ENCODE measurements at places on chromosomes 1 and 21.

- no peak for DNase-seq
Measured at GRCh38 chr1:113283914-113284313, 106.4 kb upstream of the MAGI3 start.

GRCh38 chr1:243850202-243850451 is at the start of gene AKT3:
TSS of gene AKT3 (minus strand) at chr1:243850243. CDS start at chr1:243843170, 7,073 bp downstream.
- DNase-seq: peak; percentile 94

- no peak for DNase-seq
Measured at GRCh38 chr1:114176366-114176765, 22.7 kb upstream of the SYT6 start.

DNA sequence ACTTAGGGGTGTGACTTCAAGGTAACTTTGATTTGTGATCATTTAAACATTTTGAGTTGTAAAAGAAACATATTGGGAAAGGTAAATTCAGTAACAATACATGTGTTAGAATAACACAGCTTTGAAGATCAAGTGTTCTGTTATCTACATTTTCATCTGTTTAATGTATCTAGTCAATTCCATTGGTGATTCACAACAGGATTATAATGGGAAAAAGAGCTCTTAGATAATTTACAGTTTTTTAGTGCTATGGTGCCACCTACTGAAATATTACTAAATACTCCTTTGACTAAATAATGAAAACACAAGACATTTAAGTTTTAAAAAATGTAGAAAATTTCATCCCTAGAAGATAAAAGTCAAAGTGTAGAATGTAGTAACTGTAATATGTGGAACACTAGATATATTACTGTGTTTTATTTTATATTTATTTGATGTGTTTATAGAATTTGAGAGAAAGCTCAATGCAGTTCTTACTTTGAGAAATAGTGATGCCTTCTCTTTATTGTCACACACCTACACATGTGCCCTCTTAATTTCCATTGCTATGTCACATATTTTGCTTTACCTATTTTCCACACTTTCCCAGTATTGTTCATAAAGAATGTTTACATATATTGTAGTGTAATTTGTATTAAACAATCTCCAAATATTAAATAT is 47.4 kb downstream of the PTPRC start:
- DNase-seq: peak; percentile 66

GRCh38 chr21:16767201-16767600 is 745.6 kb upstream of the CXADR start:
- no peak for DNase-seq

DNA sequence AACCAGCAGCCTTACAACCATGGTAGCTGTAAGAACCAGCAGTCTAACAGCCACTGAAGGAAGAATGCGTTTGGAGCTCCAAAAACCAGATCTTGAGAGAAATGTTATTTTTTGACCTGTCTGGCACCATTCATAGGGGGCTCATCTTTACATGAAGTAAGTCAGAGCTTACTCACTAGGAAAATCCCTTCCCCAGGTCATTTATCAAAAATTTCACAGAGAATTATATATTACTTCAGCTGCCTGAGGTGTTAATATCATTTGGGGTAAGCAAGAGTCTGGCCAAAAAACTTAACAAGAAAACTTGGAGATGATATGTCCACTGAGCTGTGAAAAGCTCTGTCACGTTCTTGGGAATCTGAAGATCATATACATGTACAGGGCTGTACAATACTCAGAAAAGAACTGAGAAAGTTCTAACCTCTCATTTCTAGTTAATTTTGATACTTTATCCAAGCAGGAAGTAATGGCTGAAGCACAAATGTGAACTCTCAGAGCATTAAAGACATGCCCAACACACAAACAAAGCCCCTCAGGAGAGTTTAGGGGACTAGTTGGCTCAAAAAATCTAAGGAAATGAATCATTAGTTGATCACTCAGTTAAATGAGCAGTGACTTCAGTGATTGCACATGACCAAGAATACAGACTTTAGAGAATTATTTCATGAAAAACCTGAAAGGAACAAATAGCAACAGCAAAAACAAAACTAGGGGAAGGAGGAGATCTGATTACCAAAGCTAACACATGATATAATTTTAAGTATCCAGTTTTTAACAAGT is 681.1 kb downstream of the LTN1 start:
- DNase-seq: peak; percentile 32

DNA sequence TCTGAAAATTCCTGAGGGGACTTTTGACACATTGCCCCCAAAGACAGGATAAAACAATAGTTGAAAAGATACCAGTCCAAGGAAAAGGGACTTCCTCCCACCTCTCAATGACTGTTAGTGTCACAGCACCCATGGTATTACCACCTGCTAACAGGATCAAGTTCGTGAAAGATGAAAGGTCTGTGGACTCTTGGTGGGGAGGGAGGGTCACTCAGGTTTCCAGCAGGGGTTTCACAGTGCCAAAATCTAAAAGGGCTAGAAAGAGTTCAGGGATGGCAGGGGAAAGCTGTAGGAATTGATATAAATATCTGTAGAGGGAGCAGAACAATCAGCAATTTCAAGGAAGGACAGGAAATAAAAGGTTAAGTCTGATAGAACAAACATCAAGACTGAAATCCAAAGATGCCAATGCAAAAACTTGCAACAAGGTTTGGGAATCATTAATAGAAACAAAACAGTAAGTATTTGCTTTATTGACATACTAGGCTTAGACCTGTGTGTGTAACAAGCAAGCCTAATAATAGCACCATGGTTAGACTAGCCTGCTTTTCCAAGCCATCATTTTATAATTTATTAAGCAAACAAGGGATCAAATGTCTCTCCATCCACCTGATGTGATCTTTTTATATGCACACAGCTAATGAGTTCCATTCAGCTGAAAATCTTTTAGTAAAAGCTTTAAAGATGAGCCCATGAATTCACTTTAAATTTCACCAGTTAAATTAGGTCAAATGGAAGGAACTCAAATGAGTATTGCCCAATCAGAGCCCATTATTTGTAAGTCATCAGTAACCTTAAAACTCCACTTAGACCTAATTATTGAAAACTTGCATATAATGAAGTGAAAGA is 3.7 kb downstream of the MCL1 start:
- DNase-seq: no peak

DNA sequence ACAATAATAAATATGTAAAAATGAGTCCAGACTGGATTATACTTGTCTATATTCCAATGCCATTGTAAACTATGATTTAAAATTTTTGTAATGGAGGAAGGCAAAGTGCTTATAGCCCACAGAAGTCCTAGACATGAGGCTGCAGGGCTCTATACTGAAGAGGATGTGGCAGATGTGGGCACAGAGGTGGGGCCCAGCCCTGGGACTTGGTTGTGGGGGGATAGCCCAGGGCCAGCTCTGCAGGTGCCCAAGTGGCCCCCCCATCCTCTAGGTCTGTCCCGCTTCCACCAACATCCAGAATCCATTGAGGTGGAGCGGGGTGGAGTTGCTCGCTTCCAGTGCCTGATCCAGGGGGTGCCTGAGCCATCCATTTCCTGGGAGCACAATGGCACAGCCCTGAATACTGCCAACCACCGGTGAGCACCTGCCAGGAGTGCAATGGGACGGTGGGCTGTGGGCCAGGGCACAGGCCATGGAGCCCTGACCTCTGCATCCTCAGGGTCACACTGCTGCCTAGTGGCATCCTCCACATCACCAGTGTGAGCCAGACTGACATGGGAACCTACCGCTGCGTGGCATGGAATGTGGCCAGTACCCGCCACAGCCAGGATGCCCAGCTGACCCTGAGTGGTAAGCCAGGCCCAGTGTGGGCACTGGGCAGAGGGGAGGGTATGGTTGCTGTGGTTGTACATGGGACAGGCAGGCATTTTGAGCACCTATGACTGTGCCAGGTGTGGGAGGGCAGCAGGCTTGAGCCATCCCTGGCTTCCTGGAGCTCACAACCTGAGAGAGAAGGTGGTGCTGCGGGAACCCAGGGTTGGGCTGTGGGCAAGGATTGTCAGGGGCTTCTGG is 21.0 kb downstream of the SLC27A3 start:
- DNase-seq: no peak

GRCh38 chr1:82778612-82779011 is 977.9 kb downstream of the ADGRL2 start:
- DNase-seq: no peak

DNA sequence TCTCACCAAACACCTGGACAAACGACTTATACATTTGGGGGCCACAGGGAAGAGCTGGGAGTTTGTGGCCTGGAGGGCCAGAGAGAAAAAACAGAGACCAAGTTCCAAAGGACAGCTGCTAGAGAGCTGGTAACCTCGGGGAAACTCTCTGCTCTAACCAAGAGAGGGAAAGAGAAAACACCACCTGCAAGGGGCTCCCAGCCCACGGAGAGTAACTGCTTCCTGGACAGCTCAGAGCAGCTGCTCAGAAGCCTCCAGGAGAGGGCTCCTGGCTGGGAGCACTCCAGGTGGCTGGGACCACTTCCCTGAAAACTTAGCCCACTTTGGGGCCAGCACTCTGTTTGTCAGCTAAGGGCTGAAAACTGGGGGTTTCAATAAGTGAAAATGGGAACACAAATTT is 154.8 kb upstream of the GRIK3 start:
- DNase-seq: no peak

- DNase-seq: no peak
Measured at GRCh38 chr1:97632776-97633175, 288.1 kb downstream of the DPYD start.

DNA sequence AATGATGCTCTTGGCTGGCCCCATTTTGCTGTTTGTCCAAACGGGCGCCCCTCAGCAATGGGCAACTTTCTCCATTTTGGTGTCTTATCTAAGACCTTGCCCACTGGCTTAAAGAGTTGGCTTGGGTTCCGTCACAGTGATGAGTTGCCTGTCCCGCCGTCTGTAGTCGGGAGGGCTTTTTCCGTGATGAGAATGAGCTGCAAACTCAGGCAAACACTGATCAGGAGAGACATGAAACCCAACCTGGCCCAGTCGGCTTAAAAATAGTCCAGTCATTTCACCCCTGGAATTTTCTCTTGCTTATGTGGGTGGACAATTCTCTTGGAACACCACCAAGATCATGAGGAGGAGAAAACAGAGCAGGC is 79.3 kb downstream of the ST6GALNAC3 start:
- DNase-seq: no peak

DNA sequence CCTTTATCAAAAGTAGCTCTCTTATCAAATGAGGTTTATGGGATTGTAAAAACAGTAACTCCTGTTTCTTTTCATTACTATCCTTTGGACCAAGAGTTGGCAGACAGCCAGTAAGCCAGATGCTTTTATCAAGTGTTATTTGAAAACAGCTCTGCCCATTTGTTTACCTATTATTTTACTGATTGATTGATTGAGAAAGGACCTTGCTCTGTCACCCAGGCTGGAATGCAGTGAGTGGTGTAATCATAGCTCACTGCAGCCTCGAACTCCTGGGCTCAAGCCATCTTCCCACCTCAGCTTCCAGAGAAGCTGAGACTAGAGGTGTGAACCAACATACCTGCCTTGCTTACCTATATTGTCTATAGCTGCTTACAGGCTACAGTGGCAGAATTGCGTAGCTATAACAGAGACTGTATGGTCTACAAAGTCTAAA is 3.6 kb downstream of the PRKAB2 start:
- no peak for DNase-seq

DNA sequence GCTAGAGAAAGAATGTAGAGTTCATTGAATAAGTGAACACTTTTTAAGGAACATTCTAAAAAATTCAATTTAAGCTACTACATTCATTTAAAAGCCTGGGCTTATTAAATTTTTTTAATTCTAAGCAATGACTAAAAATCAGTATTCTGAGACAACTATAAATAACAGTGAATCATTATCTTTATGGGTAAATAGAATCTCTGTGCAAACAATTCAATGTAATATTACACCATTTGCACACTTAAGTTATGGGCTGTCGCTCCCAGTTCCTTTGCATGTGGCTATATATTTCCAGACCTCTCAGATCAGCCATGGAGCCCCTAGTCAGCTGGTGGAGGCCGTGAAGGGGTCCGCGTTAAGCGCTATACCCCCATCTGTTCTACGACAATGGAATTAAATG is 65.1 kb downstream of the KCNK1 start:
- no peak for DNase-seq

DNA sequence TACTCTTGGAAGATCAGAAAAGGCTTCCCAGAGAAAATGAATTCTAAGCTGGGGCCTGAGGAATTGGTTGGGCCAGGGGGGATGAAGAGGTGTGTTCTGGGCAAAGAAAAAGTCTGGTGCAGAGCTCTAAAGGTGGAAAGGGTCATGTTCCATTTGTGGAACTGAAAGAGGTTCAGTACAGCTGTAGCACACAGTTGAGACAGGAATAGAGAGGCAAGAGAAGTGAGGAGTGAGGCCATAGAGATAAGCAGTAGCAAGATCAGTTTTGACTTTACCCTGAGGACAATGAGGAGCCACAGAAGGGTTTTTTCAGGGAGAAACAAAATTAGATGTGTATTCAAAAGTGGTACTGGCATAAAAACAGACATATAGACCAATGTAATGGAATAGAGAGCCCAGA is 30.3 kb upstream of the MUTYH start:
- DNase-seq: no peak

- peak; percentile 90 for DNase-seq
Measured at GRCh38 chr1:76336931-76337371, 262.4 kb downstream of the ST6GALNAC3 start.

DNA sequence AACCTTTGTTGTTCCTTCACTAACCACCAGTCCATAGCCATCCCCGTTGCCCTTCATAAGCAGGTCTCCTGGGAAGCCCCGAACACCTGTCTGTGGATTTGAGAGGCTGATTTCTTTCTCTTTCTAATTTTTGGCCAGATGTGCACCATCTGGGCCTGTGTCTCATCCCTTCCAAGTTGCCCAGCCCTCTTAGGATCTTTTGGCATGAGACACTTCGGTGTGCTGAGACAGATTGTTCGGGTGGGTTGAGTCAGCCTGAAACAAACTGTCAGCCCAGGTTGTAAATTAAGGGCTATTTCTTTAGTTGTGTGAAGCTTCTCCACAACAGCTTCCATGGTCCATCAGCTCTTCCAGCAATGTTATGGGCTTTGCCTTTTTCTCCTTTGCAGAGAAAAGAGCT is 1.4 kb upstream of the DNAJC11 start:
- DNase-seq: peak; percentile 29

DNA sequence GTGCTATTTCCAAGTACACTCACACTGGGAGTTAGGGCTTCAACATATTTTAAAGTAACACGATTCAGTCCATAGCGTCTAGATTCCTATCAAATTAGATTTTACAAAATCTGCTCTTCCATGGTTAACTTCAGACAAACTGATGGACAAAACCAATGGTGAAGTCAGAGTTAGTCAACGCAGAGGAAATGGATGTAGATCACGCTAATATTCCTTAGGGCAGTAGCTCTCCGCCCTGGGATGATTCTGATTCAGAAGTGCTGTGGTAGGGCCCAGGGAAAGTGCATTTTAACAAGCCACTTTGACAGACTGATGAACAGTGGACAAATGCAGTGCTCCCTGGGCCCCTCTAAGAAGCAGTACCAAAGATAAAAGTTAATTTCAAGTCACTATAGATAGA is 83.2 kb downstream of the HIVEP3 start:
- peak; percentile 32 for DNase-seq

Measured in HCEC 1CT (cell line).